Upper lobe of right lung (tissue), 1 donor: ENCODE measurements at places on chromosomes 6 and 20. TPM values are rescaled to one million over a fixed set of nuclear protein-coding genes. Genes with fewer than 3 reads are reported as not detected.

The SERAC1 gene
- 7.5 TPM for total RNA-seq

The DEFB121 gene
- total RNA-seq: not detected

The BEND3 gene
- 3.8 TPM for total RNA-seq

The MOCS1 gene
- total RNA-seq: 29.3 TPM

The TMEM200A gene
- 5.9 TPM for total RNA-seq

The ENPP5 gene
- 7.3 TPM for total RNA-seq

The PRICKLE4 gene
- total RNA-seq: 14.2 TPM

The ID4 gene
- total RNA-seq: 35.2 TPM

The STX11 gene
- 49.6 TPM for total RNA-seq

GRCh38 chr6:76418560-76419223 is 346.2 kb upstream of the IMPG1 start:
- DNase-seq: no peak

- DNase-seq: no peak
Observed at GRCh38 chr6:137162692-137163306, 10.6 kb downstream of the IL22RA2 start.

DNA sequence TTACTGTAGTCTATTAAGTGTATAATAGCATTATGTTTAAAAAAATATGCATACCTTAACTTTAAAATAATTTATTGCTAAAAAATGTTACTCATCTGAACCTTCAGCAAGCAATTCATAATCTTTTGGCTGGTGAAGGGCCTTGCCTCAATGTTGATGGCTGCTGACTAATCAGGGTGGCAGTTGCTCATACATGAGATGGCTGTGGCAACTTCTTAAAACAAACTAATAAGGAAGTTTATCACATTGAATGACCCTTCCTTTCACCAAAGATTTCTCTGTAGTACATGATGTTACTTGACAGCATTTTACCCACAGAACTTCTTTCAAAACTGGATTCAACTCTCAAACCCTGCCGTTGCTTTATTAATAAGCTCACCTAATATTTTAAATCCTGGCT is 84.0 kb downstream of the TASP1 start:
- DNase-seq: no peak

DNA sequence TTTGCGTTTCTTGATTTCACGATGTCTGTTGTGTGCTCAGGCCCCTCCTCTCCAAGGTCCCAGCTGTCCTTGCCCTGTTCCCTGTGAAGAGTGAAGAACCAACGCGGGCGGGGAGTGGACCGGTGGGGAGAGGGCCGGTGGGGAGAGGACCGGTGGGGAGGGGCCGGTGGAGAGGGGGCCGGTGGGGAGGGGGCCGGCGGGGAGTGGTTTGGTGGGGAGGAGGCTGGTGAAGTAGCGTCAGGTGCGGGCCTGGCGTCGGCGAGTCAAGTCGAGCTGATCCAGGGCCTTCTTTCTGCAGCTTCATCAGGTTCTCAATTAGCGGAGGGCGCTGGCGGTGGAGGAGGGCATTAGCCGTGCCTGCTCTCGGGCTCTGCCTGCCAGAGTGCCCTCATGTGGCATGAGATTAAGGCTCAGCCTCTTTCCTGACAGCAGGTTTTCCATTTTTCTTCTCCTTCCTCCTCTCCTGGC is 21.2 kb upstream of the BHLHE23 start:
- DNase-seq: peak; percentile 38

- DNase-seq: no peak
Observed at GRCh38 chr6:116412270-116412669, 41.5 kb downstream of the DSE start.

DNA sequence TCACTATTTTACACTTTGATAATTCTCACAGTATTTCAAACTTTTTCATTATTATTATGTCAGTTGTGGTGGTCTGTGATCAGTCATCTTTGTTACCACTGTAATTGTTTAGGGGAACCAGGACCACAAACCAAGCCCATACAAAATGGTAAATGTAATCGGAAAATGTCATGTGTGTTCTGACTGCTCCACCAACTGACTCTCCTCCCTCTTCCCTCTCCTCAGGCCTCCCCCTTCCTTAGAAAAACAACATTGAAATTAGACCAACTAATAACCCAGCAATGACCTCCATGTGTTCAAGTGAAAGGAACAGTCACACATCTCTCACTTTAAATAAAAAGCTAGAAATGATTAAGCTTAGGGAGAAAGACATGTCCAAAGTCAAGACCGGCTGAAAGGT is 63.8 kb downstream of the GMDS start:
- no peak for DNase-seq

GRCh38 chr6:100228437-100228833 is 234.4 kb upstream of the MCHR2 start:
- no peak for DNase-seq

GRCh38 chr6:166589786-166590574 is 3.5 kb upstream of the RAMACL start:
- no peak for DNase-seq

DNA sequence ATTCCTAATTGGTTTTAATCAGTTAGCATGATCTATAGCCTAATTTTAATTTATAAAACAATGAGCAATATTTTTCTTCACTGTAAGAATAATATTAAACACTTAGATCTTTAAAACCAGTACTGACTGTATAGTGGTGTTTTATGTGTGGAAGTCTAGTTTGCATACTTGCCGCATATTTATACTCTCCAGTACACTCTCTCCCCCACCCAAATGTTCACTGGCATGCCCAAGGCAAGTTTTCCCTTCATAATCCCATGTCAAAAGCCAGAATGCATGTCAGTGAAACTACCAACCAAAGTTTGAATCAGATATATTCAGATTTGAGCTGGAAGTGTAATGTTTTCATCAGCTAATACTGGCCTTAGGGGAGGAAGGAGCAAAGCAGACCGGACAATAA is 506.1 kb downstream of the PHF3 start:
- no peak for DNase-seq

DNA sequence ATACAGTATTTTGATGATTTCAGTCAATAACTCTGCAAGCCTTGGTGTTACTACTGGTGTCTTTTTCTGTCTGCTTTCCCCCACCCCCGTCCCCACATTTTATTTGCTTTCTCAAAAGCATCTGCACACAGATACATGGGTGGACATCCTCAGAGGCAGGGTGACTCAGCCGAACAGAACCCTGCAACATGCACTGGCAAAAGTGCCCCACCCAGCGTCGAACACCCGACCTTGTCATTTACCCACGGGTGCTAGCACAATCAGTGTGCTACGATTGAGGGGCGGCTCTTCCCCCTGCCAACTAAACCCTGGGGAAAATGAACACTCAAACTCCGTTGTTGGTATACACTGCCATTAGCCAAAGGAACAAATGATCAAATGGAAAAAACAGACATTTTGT is 115.9 kb upstream of the NAA20 start:
- no peak for DNase-seq

DNA sequence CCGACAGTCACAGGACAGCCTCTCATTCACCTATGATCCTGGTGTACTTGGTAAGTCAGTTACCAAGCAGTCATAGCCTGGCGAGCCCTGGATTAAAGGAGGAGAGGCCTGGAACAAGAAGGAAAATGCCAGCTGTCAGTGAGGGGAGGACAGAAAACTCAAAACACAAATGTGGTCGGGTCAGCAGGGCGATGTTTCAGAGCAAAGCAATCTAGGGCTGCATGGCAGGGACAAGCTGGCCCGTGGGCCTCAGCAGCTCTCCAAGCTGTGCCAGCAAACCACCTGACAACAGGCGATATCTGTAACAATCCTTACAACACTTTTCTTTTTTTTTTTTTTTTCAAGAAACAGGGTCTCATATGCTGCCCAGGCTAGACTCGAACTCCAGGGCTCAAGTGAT is 40.3 kb downstream of the MGME1 start:
- DNase-seq: no peak

DNA sequence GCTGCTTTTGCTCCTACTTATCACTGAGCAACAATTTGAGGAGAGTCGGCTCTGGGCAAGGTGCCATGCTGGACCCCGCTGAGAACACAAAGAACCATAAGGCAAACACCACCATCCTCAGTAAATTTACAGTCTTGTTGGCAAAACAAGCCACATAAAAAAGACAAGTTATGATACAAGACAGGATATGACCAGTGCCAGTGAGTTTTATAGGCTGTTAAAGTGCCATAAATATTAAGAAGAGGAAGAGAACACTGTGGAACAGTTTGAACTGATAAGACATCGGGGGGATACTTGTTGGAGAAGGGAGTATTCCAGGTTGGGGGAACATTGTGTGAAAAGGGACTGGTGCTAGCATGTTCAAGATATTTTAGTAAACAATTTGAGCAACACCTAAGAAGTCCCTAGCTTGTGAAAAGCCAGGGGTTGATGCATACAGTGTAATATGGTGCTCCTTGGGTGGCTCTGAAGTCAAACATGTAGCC is 25.3 kb upstream of the RIPOR2 start:
- DNase-seq: no peak

DNA sequence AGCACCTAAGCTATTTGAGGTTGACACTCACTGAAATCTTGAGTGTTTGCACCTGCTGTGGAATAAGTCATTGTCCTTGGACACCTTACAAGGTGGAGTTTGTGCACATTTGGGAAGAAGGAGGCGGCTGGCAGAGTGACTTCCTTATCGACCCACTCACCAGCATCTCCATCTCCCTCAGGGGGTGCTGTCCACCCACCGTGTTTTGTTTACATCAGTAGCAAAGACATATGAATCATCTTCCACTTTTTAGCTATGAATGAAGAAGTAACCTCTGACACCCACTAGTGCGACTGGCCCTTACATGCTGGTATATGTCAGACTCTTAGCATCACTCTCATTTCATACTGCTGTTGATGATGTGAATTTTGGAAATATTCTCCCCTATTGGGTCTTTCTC is 119.5 kb upstream of the SGK1 start:
- DNase-seq: no peak

DNA sequence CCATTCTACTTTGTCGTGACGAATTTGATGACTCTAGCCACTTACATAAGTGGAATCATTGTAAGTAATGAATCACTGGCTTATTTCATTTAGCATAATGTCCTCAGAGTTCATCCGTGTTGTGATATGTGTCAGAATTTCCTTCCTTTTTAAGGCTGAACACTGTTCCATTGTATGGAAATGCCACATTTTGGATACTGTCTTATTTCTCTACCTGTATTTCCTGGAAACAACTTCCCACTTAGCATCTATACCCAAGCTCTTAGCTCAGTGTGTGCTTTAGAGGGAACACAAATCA is 28.8 kb upstream of the GGTLC1 start:
- no peak for DNase-seq

DNA sequence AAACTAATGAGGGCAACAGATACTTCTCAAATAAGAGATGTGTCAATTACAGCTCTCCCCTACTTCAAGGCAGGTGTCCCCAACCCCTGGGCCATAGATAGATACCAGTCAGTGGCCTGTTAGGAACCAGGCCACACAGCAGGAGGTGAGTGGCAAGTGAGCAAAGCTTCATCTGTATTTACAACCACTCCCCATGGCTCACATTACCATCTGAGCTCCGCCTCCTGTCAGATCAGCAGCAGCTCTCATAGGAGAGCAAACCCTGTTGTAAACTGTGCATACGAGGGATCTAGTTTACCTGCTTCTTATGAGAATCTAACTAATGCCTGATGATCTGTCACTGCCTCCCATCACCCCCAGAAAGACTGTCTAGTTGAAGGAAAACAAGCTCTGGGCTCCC is 422.1 kb downstream of the GJA1 start:
- DNase-seq: no peak

GRCh38 chr20:36093025-36093803 is 61.3 kb upstream of the EPB41L1 start:
- peak; percentile 90 for DNase-seq

- no peak for DNase-seq
Observed at GRCh38 chr20:54626126-54626525, 150.7 kb downstream of the DOK5 start.

- no peak for DNase-seq
Observed at GRCh38 chr6:38137608-38138265, 318.2 kb downstream of the ZFAND3 start.

DNA sequence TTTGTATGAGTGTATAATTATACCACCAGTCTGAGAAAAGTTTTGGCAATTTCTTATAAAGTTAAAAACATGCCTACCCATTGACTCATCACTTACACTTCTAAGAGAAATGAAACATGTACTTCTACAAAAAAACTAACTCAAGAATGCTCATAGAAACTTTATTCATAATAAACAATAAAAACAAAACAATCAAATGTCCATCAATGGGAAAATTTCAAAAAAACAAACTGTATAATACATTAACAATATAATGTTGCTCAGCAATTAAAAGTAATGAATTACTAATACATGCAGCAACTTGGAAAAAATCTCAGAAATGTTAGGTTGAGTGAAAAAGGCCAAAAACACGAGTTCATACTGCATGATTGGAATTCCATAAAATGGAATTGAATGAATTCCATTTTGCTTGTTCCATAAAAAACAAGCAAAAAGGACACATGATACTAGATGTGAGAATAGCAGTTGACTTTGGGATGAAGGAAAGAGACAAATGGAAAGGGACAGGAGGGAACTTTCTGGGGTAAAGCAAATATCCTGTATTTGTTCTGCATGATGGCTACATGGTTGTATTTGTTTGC is 726.6 kb downstream of the RFPL4B start:
- no peak for DNase-seq

DNA sequence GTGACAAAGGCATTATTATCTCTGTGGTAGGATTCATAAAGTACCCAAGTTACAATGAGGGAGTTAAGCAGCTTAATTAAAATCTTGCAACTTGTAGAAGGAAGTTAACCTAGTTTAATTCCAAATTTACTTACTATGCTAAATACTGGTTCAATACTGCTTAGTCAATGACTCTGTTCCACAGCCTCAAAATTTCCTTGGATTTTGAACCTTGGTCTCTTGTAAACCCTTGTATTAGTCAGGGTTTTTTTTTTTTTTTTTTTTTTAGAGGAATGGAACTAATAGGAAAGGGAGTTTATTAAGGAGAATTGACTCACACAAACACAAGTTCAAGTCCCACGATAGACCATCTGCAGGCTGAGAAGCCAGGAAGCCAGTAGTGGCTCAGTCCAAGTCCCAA is 163.4 kb downstream of the HS3ST5 start:
- no peak for DNase-seq

GRCh38 chr20:2162125-2162822 is 60.6 kb downstream of the STK35 start:
- DNase-seq: no peak
